AG09319 (cell line): ENCODE measurements at places on chromosomes 4 and X.

- no peak for DNase-seq
Measured at GRCh38 chr4:169064296-169064695, 54.2 kb upstream of the CBR4 start.

GRCh38 chr4:73607375-73608033 is 12.7 kb downstream of the RASSF6 start:
- no peak for DNase-seq

GRCh38 chrX:16304751-16305150 is 137.5 kb downstream of the MAGEB17 start:
- DNase-seq, result no peak

DNA sequence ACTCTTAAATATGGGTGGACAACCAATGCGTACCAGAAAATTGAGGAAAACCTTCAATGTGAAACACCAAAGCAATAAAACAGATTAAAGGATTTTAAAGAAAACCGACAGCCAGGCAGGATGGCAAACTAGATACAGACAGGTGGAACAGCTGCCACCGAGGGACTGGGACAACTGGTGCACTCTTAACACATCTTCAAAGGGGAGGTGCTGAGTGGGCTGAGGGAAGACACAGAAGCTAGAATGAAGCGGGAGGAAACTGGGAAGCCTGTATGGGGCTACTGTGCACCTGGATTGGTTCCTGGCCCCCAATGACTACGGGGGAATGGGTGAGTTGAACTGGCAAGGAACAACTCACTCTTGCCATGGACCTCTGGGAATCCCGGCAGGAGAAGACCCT is 20.7 kb downstream of the ZNF280C start:
- no peak for DNase-seq

- no peak for DNase-seq
Measured at GRCh38 chr4:139849219-139849618, 183.6 kb downstream of the MGST2 start.

GRCh38 chr4:19583827-19584569 is 667.7 kb upstream of the SLIT2 start:
- DNase-seq, result no peak

GRCh38 chr4:124753941-124754581 is 41.5 kb upstream of the ANKRD50 start:
- no peak for DNase-seq

DNA sequence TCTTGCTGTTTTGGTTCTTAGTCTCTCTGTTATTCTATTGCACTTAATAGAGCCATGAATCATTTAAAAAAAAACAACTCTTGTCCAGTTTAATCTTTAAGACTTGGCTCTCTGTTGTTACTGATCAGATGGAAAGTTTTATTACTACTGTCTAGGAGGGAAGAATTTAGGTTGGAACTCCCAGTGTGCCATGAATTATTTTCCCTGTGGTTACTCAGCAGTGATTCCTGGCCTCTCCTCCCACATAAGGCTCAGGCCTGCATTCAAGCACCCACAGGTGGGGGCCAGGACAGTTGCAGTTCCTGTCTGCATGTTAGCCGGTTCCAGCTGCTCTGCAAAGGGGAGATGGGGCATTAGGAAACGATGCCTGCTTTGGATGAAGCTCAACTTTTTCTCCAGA is 29.8 kb upstream of the ESX1 start:
- DNase-seq, result no peak

DNA sequence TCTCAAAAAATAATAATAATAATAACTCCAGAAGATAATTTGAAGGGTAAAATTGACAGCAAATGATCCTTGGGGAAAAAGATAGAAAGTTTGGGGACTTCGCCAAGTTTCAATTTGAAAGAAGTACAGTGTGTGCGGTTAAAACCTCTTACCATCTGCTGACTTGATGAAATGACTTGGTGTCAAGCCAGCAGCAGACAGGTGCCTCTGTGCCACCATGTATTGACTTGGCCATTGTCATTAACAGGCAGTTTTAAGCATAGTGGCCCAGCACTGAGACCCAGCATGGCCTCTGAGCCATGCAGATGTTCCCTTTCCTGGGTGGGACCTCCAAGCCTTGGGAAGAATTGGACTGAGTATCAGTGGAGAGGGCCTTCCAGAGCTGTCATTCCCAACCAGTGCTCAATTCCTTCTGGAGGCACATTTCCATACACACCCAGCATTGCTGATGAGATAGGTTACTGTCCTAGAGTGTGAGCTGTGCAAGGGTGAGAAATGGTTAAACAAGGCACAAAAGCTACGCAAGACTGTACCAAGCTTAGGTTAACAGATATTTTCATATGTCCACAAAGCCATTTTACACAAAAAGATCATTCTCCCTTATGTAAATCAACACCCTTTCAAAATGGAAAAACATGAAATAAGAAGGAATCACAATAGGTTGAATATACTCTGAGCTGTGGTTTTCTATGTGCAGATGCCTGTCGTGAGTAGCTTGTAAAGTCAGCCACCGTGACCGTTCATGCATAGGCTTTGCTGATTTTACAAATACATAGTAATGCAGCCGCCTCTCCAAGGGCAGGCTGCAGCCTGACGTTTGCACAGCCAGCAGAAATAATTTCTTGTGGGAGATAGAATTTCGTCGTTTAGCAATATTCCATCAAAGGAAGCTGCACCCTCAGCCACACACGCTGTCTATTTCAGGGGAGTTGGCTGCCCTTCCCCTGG is 59.4 kb upstream of the FBXW7 start:
- DNase-seq, result no peak

- no peak for DNase-seq
Measured at GRCh38 chr4:89572224-89572858, 264.6 kb downstream of the SNCA start.

DNA sequence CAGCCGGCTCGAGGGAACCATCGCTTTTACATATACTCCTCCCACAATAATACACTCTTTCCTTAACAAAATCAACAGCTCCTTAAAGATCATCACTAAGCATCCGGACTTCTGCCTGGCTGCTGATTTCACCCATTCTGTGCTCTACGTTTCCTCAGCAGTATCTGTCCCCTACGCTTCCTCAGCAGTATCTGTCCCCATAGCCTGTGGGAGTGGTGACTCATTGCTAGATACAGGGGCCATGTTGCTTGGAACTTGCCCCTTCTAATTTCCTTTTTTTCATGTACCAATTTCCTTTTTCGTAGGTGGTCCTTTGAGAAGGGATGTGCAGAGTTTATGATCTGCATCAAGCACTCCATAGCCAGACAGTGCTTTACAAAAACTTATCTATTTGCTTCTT is 18.6 kb downstream of the MAP3K15 start:
- DNase-seq, result no peak

GRCh38 chr4:110589297-110589696 is 33.6 kb downstream of the PITX2 start:
- DNase-seq, result no peak

DNA sequence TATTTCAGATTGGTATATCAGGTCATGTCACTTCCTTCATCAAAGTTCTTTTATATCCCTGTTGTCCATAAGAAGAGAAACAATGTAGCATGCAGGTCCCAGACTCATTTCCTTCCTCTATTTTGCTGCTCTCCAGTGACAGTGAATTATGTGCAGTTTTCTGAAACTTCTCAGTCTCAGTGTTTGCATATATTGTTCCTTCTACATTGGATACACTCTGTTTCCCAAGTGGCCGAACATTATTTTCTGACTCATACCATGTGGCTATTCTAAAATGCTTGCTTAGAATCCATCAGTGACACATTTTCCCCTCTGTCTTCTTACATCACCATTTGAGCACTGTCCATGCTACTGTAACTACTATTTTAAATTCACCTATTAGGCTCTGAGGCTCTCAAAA is 305.7 kb downstream of the PDHA2 start:
- DNase-seq, result no peak

DNA sequence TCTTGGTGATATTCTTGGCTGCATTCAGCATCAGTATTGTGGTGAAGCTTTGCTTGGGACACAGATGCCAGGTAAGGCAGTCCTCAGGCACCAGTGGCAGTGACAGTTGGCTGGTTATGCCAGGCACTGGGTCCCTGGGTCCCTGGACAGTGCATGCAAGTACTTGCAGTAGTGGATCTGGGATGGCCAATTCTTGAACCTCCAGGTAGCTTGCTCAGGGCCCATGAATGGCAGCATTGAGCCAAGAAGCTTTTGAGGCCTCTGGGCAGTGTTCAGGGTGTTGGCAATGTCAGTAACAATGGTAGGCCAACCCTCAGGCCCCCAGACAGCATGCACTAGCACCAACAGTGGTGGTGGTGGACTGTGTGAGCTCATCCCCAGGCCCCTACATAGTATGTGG is 106.8 kb upstream of the ANXA10 start:
- DNase-seq, result no peak

GRCh38 chr4:74671080-74671698 is 123.1 kb downstream of the BTC start:
- DNase-seq, result no peak

- DNase-seq, result no peak
Measured at GRCh38 chrX:107565015-107565414, 63.3 kb upstream of the PRPS1 start.

DNA sequence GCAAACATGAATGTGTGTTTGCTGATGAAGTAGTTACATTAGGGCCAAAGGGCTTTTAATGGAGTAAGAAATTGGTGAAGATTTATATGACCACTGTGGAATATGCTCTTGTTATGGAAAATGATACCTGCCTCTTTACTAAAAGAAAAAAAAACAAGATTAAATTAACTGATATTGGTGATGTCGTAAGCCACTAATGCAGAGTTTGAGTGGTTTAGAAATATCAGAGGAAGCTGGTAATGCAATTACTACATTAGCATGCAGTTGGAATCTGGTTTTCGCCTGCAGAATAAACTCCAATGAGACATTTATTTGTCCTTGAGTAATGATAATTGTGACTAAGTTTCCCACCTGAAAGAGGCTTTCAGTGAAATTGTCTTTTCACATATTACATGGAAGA is 597.9 kb downstream of the GALNTL6 start:
- DNase-seq, result no peak

DNA sequence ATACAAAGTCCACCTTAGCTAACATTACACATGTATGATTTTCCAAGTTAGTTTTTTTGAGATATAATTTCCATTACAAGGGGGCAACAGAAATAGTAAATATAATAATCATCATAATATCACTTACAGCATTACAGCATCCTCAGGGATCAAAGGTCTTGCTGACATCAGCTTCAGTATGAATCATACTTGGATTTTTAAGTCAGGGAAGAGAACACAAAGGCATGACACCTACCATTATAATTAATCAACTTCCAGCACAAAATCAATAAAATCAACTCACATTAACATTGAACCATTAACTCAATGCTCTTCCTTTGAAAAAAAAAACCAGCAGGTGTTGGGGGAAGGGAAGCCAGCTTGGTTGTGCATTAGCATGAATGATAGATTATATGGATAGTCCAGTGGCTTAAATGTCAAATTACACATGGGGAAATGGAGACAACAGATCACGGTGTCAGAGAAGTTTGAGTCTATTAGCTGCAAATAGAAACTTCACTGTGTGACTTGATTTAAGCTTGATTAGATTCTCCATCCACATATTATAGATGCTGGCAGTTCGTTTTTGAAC is 66.9 kb upstream of the CAPN6 start:
- no peak for DNase-seq

DNA sequence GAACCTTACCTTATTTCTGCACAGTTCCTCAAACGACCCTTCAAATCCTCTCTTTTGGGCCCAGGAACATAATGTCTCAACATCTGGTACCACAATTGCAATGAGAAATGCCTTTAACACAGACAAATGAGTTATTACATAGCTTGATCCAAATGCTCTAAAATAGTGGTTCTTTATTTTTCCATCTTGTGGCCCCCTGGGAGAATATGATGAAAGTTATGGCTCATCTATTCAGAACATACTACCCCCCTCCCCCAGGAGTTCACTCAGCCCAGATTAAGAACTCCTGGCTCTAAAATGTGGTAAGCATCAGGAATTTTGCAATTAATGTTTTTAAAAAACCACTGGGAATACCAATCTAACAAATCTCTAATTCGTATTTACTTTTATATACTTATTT is 23.9 kb upstream of the CENPU start:
- no peak for DNase-seq

- DNase-seq, result no peak
Measured at GRCh38 chr4:112402098-112402497, 104.9 kb downstream of the ALPK1 start.

GRCh38 chr4:46073778-46074177 is 50.1 kb downstream of the GABRG1 start:
- DNase-seq, result no peak

GRCh38 chr4:152462695-152463094 is 73.2 kb downstream of the FBXW7 start:
- no peak for DNase-seq

GRCh38 chrX:25125483-25125882 is 109.7 kb upstream of the ARX start:
- DNase-seq, result no peak

- DNase-seq, result no peak
Measured at GRCh38 chr4:86416081-86416480, 56.2 kb upstream of the MAPK10 start.

- no peak for DNase-seq
Measured at GRCh38 chrX:151873096-151873495, 39.6 kb upstream of the MAGEA4 start.

DNA sequence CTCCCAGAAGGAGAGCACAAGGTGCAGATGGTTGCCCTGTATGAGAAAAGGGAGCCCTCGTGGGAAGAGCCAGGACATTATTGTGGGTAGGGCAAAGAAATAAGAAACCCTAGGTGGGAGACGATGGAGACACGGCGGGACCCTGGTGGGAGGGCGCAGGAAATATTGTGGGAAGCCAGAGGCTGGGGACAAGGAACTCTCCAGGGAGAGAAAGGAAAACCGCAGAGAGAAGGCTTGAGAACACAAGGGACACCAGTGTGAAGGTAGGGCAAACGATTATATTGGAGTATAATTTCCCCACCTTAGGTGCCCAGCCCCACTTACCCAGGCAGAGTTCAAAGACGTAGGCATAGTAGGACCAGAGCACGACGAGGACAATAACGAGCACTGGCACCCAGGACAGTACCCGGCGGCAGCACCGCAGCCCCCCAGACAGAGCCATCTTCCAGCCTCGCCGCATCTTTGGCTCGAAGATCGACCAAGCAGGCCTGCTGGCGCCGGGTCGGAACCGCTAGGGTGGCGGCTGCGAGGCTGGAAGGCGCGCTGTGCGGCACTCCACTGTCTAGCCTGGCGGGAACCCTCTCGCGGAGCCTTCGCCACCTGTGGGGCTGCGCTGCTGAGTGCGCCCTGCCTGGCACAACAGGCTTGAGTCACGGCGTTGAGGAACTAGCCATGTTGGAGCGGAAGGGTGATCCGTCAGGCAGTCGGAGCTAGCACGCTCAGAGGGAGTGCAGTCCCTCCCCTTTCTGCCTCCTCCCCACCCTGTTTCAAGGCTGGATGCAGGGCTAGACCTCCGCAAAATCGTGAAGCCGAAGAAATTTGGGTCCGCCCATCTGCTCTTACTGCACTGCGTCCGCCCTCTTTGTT is at the start of gene ZDHHC15:
Gene ZDHHC15 (minus strand): TSS at position 473 of the 867 bp plus-strand sequence. CDS start 13 bp downstream, at position 460.
- DNase-seq, result no peak

GRCh38 chrX:70025464-70025863 is 24.3 kb downstream of the AWAT2 start:
- no peak for DNase-seq

GRCh38 chr4:147732518-147733235 is 789 bp downstream of the ARHGAP10 start:
- no peak for DNase-seq

- no peak for DNase-seq
Measured at GRCh38 chr4:78829296-78829695, 53.1 kb downstream of the BMP2K start.
